ENCODE measurements at places on chromosomes 3 and 15.

DNA sequence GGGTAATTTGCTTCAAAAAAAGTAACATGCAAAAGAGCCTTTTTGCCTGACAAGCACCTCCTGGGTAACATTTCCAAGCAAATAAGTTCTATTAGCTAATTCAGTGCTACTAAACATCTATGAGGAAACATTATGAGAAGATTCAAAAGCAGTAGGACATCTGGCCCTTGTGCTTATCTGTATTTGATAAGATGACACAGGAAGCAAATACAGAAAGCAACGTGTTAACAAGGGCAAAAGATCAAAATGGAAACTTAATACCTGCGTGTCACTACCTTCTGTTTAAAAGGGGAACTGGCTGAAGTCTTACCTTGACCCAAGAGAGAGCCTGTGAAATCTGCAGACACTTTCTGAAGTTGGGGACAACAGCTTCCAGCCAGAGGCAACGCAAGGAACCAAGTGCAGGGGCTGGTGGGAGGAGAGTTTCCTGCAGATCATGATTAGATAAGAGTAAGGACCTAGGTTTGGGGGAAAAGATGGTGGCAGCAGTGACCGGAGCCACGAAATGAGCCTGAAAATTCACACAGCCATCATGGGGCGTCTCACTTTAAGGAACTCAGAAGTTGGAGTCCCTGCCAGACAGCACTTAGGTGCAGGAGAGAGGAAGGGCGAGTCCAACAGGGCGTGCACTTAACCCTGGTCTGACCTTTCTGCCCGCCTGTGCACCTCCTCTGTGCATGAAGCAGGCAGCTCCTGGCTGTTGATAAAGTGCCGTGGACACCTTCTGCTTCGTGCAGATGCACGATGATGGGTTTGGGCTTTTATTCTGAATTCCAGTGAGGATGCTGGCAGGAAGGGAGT lies 153.6 kb upstream of the BHLHE40 start:
- DNase-seq, result no peak

GRCh38 chr15:95274101-95274500 lies 1042.7 kb downstream of the MCTP2 start:
- DNase-seq, result no peak

DNA sequence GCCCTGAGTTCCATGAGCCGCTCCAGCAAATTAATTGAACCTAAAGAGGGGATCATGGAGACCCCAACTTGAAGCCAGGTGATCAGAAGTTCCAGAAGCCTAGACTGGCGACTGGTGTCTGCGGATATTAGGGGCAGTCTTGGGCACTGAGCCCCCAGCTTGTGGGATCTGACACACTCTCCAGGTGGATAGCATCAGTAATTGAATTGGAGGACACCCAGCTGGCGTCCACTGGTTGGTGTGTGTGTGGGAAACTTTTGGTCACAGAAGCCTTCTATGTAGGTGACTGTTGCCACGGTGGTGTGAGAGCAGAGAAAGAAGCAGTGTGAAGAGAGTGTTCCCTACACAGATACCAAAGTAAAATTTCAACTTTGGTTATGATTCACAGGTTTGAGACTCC lies 106.0 kb upstream of the ADPGK start:
- DNase-seq, result no peak

DNA sequence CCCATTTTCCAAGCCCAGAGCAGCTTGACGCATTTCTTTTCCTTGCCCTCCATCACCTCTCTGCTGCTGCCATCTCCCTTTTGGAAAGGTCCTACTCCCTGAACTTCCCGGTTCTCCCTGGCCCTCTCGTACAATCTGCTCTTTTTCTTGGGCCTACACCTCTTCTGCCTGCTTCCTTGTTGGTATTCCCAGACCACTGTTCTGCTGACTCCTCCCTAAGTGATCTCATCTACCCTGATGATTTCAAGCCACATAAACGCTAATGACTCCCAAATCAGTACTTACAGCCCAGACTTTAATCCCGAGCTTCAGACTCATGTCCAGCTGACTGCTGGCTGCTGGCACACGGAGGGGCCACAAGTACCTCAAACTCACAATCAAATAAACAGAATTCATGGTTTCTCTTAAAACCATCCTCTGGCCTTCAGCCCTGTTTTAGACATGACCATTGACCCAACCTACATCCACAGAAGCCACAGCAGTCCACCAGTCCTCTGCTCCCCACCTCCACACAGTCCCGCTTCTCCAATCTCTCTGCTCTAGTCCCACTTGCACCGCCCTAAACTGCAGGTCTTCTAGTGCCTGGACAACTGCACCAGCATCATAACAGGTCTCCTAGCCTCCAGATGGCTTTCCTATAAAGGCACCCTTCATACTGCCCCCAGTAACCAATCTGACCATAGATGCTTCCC lies 57.6 kb downstream of the AAGAB start:
- DNase-seq, result no peak

GRCh38 chr3:151168269-151169094 lies 34.5 kb downstream of the GPR171 start:
- DNase-seq, result peak; percentile 82

DNA sequence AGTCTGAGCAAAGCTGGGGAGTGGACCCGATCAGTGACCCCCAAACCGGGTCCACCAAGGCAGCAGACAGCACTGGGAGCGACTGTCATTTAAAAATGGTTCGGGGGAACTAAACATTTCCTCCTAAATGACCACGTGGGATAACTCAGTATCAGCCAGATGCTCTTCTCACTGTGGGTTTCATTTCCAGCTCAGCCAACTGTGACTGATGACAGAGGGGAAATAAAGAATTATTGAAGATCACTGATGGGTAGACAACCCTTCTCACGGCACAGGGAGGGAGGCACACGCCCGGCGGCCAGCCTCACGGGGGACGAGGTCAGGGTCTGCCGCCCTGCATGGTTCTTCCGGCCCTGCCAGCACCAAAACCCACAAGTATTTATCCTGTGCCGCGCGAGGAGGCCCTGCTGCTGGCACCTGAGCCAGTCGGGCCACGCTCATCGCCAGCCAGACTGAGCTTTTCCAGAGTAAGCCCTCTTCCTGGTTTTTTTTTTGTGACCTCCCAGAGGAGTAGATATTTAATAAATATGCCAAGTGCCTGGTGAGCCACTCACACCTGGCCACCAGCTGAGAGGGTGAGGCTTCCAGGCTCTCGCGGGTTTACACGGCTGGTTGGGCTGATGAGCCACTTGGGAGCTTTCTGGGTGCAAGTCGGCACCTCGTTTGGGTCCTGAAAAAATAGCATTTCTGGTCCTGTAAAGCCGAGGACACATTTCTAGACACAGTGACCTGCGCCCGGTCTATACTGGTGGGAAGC lies 6.2 kb downstream of the MELTF start:
- DNase-seq, result no peak

- no peak for DNase-seq
Measured at GRCh38 chr3:138361561-138361971, 13.2 kb downstream of the MRAS start.

DNA sequence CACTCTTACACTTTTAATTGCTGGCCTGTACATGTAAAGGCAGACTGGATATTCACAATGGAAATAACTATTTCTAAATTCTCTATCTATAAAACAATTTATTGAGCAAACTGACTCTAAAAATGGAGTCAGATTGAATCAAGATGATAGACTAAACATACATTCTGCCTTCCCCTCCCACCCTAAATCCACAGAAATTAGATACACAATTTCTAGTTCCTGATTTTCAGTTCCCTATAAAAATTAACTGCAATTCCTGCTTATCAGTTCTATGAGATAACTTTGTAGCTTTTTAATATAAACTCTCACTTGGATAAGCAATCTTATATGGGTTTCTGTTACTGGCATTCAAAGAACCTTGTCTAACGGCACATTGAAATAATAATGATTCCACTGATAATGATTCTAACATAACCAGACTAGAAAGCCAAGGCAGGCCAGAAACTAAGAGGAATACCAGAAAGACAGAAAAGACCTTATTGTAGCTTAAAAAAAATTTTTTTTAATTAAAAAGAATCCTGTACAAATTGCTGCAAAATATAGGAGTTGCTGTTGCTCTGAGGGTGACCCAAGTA lies 33.1 kb downstream of the TBC1D5 start:
- DNase-seq, result no peak

DNA sequence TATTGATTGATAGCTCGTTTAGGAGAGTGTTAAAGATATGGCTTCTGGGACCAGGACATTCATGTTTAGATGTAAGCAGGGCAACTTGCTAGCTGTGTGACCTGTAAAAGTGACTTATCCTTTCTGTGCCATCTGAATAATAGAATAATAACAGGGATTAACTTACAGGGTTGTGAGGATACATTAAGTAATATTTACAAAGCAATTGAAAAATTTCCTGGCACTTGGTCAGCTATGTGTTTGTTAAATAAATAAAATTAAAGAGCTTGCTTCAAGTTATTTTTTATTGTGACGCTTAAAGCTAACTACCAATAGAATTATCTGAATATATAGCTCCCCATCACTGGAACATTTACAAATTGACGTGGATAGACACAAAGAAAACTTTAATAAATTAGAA lies 287.9 kb upstream of the CDIN1 start:
- DNase-seq, result no peak

DNA sequence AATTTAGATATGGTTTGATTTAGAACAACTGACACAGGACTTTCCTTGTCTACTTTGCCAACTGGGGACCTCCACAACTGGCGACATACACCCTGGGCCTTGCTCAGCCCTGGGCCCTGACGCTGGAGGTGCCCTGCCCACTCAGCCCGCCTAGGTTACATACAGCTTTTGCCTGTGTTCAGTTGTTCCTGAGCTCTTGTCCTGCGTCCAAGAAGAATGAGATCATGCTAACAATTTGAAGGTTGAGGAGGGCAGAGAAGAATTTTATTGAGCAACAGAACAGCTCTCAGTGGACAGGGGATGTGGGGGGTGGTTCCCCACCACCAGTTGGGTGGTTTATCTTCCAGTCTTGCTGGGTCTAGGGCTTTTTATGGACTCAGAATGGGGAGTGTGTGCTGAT lies 67.9 kb downstream of the IQCH start:
- DNase-seq, result no peak

GRCh38 chr3:187987924-187988323 lies 166.0 kb upstream of the LPP start:
- DNase-seq, result peak; percentile 75
